Tongue (tissue), 3 donors: ENCODE measurements at places on chromosomes 3 and 15.
A peak's percentile ranks its signal among the peaks of the same experiment; 100 is the strongest.

- DNase-seq, result no peak
These were observed 86.8 kb upstream of the NR2F2 start for GRCh38 chr15:96243701-96244100.

GRCh38 chr3:10310578-10310977 lies 10.3 kb downstream of the SEC13 start:
- DNase-seq, result no peak

DNA sequence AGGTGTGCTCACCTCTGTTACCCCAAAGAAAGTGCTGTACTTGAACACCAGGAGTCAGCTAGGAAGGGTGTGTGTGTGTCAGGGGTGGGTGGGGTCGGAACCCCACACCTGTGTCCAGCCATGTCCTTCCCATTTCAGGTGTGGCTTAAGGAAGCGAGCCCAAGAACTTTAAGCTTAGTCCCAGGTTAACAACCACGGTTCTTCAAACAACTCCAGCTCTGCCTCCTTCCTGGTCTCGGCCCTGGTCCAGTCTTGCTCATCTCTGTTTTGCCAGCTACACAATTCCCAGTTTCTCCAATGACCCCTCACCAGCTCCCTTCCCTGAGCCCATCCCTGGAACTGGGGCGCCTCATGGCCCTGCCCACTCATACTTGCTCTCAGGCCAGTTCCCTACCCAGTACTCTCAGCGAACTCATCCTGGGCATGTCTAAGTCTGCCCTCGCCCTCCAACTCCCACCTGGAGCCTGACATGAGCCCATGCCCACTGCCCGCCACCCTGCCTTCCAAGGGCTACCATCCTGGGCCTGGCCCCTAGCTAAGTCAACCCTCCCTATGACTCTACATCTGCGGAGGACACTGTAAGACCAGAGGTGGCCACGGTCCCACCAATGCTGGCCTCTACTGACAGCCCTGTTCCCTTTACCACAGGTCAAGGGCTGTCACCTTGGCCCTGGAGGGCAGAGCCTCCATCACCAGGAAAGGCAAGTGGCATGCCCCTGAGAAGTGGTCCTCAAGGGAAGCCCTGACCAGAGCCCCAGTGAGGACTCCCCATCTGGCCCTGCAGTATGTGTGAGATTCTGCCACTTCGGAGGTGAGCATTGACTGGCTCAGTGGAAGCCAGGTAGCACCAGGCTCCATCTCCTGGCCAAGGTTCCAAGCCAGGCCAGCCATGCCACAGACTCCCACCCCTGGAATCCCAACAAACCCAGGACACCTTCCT lies 9.2 kb downstream of the POC1A start:
- DNase-seq, result no peak

DNA sequence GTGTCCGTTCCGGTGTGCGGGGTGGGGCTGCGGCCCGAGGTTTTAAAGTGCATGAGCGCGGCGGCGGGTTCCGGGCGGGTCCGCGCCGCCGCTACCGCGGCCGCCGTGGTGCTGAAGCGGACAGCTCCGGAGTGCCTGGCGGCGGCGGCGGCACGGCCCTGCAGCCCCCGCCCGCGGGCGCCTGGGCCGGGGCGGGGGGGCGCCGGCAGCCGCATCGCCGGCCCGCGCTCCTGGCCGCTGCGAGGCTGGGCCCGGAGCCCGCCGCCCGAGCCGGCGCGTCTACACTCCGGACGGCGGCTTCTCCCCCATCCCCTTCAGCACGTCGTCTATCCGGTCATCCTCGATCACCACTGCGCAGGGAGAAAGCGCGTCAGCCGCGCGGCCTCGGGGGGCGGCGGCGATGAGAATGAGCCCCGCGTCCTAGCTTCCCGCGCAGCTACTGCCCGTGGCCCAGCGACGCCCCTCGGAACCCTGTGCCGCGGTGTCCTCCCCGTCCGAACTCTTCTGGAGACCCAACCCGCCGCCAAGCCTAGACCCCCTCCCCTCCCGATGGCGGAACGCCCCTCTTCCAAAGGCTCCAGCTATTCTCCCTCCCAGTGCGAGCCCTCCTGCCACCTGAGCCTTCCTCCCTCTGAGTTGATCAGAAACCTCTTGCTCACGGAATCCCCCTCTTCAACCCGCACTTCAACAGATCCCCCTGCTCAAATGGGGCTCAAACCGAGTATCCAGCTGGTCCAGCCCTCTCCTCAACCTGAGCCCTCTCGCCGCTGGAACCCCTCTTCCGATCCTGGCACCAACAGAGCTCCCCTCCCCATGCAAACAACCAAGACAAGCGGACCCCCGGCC lies 1.3 kb downstream of the CAMK2N2 start:
- peak; percentile 67 for DNase-seq

GRCh38 chr15:57921371-57921770 lies 144.1 kb downstream of the ALDH1A2 start:
- no peak for DNase-seq

- DNase-seq, result peak; percentile 12
These were observed 71.4 kb downstream of the SEMA6D start for GRCh38 chr15:47788685-47789084.

DNA sequence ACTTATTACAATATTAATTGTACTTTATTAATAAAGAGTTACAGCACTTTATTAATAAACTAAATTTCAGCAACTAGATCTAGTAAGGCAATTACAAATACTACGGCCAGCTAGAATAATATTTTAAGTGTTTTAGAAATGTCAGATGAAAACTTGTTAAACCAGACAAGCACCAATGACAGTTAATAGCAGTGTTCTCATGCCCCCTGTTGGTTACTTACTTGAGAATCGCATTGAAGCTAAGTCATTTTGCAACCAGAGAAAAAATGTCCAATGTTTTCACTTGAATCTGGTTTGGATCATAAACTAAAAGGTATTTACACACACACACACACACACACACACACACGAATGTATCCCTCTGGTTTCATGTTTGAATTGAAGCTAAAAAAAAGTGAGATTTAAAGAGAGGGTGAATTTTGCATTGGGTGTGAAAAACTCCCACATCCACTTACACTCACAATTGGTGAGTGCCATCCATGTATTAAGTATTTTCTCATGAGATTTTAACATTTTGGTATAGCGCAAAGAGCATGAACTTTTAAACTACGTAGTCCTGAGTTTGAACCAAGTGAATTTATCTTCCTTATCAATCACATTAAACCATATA lies 347.7 kb downstream of the ZBBX start:
- peak; percentile 79 for DNase-seq

- no peak for DNase-seq
These were observed 37.6 kb upstream of the WDR49 start for GRCh38 chr3:167691366-167691765.

DNA sequence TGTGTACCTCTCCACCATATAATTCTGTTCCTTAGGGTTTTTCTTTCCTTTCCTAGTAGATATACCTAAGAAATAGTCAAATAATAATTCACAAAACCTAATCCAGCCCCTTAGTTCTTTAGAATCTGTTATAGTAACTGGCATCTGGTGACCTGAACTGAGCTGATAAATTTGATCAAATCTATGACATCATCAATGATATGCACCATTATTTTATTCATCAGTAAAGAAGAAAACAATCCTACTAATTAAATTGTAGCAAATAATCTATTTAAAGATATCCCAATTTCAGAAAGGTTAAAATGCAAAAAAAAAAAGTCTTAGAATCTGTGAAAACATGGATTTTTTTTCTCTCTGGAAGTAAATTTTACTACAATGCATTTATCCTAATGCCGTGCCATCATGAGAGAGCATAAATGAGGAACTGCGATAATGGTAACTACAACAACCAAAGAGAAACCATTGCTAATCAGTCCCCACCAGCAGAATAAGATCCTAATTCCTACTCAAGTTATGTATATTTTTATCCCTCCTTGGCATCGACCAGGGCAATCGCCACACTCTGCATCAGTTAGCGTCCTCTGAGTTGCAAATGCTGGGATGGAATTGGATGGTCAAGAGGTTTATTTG lies 6.6 kb upstream of the MNS1 start:
- DNase-seq, result no peak

GRCh38 chr3:128858167-128858566 lies 21.3 kb upstream of the ACAD9 start:
- no peak for DNase-seq

- no peak for DNase-seq
These were observed 55.8 kb downstream of the GTF2E1 start for GRCh38 chr3:120798346-120798745.

DNA sequence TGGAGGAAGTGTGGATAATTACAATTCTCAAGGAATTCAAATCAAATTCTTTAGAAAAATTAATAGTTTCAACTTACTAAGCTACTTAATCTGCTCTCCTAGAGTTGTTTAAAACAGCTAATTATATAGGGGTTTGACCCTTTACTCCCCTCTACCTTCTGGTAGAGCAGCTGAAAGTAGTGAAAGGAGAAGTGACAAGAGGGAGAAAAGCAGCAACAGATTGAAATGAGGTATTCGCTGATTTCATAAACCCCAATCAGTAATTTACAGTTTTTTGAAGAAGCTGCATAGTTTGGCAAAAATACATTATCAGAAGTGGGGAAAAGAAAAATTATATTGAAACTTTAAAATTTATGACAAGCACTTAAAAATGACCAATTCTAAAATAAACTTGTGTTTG lies 52.8 kb downstream of the ZMAT3 start:
- no peak for DNase-seq

DNA sequence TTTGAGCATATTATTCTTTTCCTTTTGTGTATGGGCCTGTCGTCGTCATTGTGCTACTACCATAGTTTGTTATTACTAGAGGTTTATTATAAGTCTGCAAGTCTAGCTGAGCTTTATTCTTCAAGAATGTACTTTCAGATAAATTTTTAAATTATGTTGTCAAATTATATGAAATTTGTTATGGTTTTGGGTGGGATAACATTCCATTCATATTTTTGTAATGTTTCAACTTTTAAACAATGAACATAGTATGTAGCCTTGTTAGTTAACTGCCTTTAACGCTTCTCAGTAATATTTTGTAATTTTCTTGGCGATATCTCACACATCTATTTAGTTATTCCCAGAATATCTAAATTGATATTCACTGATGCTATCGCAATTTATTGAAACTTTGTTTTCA lies 41.6 kb upstream of the GOLGA8B start:
- DNase-seq, result no peak

DNA sequence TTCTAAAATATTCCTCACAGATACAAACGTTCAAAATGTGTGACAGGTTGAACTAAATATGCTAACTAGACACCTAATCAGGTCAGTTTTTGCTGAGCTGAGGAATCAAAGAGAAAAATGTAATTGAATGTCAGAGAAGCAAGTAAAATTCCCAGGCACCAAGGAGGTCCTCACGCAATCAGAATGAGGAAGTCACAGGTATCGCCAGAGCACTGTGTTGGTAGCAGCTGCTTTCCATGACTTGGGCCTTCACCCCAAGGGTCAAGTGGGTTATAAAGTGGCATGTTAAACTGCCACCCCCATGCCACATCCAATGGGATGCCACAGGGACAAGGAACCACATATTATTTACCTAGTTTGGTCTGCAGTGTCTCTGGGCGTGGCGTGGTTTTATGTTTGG lies 125.0 kb downstream of the TFG start:
- no peak for DNase-seq

DNA sequence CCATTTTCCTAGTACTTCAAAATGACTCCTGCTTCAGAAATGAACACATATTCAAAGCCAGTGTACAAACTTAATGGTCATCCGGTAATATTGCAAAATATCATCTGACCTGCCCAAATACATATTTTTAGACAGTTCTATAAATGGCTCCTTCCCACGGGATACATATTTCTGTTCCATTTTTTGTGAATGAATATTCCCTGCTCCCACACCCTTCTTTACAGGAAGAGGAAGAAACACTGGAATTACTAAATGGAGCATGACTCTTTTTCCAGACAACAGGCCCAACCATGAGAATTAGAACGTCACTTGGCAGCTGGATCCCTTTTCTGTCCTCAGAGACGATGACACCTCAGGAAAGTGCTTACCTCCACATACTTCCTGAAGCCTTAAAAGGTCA lies 38.0 kb upstream of the CBLB start:
- peak; percentile 30 for DNase-seq

DNA sequence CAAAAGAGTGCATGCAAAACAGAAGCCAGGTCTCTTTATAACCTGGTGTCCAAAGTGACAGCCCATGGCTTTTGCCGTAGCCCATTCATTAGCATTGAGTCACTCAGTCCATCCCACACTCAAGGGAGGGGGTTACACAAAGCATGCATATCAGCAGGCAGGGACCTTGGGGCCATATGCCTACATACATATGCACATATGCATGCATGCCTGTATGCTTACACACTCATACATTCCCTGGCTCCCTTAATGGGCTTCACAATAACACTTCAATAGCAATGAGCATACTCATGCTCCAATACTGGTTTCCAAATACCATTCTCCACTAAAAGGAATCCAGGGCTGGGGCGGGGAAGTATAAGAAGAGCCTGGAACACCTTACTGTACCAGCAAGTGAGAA lies 22.0 kb downstream of the TRPM1 start:
- DNase-seq, result no peak

GRCh38 chr3:6518709-6519345 lies 342.1 kb upstream of the GRM7 start:
- DNase-seq, result no peak

DNA sequence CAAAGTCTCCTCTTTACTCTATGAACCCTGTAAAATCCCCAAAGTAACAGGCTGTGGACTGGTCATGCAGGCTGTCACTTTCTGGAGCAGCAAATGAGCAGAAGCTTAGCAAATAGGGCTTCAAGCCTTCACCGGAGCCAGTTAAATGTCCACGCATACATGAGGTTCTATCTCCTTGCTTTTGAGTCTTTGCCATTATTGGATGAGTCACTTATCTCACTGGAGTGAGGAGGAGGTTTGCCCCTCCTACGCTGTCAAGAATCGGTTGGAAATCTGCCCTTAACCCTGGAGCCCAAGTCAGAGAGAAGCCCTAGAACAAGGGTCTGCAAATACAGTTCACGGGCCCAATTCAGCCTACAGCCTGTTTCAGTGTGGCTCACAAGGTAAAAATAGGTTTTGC lies 126.1 kb upstream of the CTNNB1 start:
- DNase-seq, result no peak
